H9 (cell line): ENCODE measurements at places on chromosomes 1 and 21. TPM values are rescaled to one million over a fixed set of nuclear protein-coding genes. Genes with fewer than 3 reads are reported as not detected.

GRCh38 chr1:35559317-35559944 lies 1.8 kb downstream of the NCDN start:
- DNase-seq, result no peak

DNA sequence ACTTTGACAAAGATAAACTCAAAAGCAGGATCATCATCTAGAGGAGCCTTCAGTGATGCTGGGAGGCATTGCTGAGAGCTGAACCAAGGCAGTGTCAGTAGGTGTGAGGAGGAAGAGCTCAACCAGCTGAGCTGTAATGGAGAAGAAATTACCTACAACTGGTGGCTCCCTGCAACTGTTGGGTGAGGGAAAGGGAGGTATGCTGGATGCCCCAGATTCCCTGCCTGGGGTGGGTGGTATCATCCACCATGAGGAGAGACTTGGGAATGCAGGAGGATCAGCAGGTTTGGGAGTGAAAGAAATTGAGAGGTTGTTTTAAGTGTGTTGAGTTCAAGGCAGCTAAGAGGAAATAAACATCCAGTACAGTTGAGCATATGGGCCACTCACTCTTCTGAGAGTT lies 199.8 kb downstream of the DNM3 start:
- DNase-seq, result no peak

GRCh38 chr1:91611483-91611917 lies 110.8 kb downstream of the CDC7 start:
- DNase-seq, result peak; percentile 45

GRCh38 chr1:236281198-236281653 lies 532 bp downstream of the ERO1B start:
- DNase-seq, result peak; percentile 44

DNA sequence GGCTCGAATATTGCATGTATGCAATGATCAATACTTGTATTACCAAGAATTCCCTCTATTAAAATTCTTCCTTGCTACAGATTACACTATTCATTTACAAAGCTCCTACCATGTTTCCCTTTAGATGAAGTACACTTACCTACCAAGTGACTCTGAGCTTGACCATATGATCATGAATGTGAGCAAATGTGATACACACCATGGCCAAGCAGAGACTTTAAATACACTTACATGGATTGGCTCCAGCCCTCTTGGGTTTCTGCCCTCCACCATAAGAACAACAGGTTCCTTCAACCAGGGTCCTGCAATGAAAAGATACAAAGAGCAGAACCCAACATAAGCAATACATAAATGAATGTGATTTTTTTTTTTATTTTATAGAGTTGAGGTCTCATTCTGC lies 30.0 kb downstream of the LRRC52 start:
- DNase-seq, result no peak

GRCh38 chr21:45986316-45987051 lies 4.9 kb downstream of the COL6A1 start:
- DNase-seq, result no peak

GRCh38 chr1:17561561-17561985 lies 22.1 kb downstream of the ARHGEF10L start:
- no peak for DNase-seq

DNA sequence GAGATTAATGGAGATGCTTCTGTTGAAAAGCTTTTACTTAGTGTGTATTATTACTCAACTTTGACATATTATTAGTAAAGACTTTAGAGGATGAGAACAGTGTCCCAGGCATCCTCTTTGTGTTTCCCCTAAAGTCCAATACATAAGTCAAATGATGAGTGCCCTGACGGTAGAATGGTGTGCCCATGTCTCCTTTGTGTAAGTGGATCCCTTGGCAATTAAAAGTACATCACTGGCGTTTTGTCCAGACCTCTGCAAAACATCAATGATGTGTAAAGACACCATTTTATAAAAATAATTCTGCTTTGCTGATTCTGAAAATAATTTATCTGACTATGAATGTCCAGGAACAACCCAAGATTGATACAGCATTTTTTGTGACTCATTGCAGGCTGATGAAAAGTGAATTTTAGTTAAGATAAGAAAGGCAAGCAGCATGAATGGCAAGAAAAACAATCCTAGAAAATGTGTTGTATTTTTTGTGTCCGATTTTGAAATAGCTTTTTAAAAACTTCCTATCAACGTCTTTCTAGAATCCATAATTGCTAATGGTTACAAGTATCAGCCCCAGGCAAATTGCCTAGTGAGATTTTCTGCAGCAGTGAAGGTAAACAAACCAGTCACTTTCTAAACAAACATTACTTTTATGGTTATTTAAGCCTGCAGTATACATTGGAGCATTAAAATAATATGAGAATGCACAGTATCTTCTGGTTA lies 251.5 kb downstream of the PTPRC start:
- no peak for DNase-seq

- no peak for DNase-seq
Observed at GRCh38 chr1:208203127-208203847, 40.9 kb downstream of the PLXNA2 start.

DNA sequence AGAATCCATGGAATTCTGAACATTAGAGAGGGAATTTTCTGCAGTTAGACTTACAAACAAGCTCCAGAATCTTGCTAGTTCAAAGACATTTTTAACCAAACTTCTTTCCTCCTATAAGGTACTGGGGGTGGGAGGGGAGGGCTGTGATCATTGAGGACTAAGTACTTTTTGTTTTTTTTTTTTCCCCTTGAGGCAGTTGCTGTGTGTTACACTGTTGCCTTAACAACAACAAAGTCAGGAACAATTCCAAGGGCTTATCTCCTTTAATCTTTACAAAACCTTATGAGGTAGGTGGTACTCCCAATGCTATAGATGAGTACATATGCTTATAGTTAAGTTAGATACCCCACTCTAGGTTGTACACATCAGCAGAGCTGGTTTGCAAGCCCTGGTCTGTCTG lies 62.9 kb downstream of the PPP1R12B start:
- DNase-seq, result no peak

DNA sequence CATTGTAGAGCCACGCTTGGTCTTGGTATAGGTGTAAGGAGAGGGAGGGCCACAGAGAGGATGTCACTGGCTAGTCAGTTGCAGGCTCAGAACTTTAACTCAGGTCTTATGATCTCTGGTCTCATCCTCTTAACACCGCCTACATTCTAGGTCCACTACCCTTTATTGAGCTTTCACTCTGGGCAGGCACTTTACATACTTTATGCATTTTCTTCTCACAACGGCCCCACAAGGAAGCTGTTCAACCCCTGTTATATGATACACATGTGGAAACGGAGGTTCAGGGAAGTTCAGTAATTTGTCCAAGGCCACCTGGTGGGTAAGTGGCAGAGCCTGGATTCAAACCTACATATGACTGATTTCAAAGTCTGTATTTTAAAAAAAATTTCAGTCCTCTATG lies 25.3 kb upstream of the RCAN3 start:
- DNase-seq, result no peak

DNA sequence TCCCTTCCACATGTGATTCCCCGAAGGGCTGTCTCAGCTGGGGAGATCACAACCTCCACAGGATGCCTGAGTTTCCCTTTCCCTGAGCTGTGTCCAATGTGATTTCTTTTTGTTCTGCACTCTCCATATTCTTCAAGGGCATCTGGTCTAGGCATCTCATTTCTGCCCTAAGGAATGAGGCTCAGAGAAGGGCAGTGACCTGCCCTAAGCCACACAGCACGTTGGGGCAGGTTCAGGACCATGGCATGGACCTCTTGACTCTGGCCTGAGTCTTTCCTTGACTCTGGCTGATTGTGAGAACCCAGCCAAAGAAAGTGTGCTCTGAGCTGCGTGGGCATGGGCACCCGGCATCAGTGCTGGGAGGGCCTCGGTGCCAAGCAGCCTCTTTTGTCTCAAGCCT lies 590.3 kb downstream of the PTPRU start:
- DNase-seq, result no peak

DNA sequence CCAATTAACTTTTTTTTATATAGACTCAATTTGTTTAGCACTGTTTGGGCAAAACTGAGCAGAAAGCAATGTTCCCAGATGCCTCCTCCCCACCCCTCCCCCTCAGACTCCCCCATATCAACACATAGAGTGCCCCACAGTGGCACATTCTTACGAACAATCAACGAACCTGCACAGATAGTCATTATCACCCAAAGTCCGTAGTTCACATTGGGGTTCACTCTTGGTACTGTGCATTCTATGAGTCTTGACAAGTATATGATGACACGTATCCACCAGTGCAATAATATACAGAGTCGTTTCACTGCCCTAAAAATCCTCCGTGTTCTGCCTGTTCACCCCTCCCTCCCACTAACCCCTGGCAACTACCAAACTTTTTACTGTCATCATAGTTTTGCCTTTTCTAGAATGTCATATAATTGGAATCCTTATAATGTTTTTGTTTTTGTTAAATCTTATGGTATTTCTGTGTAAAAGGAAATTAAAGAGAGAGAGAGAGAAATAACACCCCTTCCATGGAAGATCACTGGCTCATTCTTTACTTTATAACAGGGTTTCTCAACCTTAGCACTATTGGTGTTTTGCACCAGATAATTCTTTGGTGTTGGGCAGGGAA lies 37.2 kb upstream of the HNRNPU start:
- DNase-seq, result no peak

GRCh38 chr1:204240233-204240632 lies 26.4 kb upstream of the GOLT1A start:
- no peak for DNase-seq

GRCh38 chr1:51433972-51434510 lies 85.0 kb downstream of the EPS15 start:
- no peak for DNase-seq

DNA sequence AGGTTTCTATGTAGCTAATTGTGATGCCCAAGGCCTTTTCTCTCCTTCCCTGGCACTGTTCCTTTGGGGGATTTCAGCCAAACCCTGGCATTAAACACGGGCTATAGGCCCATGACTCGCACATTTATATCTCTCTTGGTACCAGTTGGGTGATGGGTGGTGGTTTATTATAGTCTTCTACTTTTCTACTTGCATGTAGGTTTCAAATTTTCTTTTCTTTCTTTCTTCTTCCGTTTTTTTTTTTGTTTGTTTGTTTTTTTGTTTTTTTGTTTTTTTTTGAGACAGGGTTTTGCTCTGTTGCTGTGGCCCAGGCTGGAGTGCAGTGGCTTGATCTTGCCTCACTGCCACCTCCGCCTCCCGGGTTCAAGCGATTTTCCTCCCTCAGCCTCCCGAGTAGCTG lies 1.1 kb downstream of the IL10RB start:
- no peak for DNase-seq

DNA sequence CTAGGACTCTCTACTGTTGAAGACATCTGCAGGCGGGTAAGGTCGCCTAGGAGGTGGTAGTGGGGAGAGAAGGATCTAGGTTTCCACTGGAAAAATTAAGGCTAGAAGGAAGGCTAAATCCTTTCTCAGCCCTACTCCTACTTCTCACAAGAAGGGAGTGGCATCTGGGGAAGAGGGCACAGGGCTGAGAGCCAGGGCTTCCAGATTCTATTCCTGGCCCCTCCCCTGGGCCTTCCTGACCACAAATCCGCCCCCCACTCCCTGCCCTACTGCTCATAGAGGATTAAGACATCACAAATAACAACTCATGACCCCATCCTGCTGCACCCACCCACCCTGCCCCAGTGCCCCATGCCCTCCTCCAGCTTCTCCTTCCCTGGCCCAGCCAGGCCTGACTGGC lies 2.5 kb downstream of the PHLDA3 start:
- no peak for DNase-seq

GRCh38 chr1:35447278-35447677 lies 109.9 kb downstream of the KIAA0319L start:
- no peak for DNase-seq

GRCh38 chr1:224123136-224123535 lies 9.2 kb downstream of the FBXO28 start:
- DNase-seq, result no peak

DNA sequence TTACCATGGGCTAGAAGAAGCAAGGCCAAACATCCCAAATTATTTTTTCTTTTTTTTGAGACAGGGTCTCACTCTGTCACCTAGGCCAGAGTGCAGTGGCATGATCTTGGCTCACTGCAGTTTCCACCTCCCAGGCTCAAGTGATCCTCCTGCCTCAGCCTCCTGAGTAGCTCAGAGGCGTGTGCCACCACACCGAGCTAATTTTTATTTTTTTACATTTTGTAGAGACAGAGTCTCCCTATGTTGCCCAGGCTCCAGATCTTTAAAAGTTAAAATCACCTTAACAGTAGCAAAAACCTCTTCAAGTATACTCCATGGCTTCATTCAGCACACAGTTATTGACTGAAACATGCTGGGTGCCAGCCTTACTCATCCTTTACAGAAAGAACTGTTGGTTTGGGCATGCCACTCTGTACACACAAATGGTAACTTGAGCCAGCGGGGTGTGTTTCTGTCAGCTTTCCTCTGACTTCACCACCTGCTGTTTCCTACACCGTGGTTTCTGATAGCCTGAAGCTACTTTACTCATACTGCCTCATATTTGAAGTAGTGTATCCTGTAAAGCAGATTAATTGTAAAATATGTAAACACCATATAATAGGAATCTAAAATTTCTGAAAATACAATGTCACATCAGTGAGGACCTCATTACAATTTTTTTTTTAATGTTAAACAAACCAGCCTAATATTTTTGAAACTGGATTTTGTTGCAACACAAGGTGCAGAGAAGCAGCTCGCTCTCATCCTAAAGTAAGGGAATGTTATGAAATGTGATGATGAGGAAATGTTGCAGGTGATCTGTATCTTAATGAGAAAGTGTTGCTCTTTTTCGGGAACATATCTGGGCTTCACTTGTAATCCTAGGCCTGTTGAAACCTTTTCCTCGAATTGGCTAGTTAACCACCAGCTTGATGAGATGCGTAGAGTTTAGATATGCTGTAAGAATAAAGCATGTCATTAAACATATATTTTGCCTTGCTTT lies 113.9 kb downstream of the ATP5PO start:
- no peak for DNase-seq

DNA sequence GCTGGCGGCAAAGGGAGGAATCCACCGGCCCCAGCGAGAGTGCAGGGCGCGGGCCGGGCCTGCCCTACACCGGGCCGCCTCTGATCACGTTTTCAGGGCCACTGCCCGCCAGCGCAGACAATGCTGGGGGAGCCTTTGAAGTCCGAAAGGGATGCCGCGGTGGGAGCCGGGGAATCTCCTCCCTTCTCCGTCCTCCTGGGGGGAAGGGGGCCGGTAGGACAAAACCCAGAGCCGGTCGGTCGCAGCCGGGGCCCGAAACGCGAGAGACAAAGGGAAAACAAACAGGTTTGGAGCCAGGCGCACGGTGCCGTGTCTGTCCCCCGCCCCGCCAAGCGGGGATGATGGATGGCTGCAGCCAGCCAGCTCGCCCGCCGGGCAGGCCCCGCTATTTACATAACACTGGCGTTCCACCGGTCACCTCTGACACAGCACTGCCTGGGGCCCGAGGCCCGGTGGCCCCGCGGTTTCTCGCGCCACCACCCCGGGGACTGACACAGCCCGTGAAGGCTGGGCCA lies 92.0 kb downstream of the CASZ1 start:
- peak; percentile 86 for DNase-seq

GRCh38 chr1:153771261-153771660 lies 3.9 kb upstream of the SLC27A3 start:
- DNase-seq, result no peak

The C1orf159 gene
- total RNA-seq, result 10.1 and 12.3 TPM in 2 replicates

The TFF3 gene
- total RNA-seq, result 1.5 TPM in 2 replicates

The NPHP4 gene
- total RNA-seq, result 14.3 and 17.6 TPM in 2 replicates

The SNX7 gene
- total RNA-seq, result 23.8 and 24.7 TPM in 2 replicates

The SPRR3 gene
- not detected in 2 replicates for total RNA-seq

The GBP7 gene
- total RNA-seq, result not detected in 2 replicates

The DISP3 gene
- 3.5 and 3.6 TPM in 2 replicates for total RNA-seq

The RNU1-2 gene
- 1,874 and 2,051 TPM in 2 replicates for total RNA-seq

The PGLYRP3 gene
- total RNA-seq, result not detected in 2 replicates

The VN1R5 gene
- total RNA-seq, result not detected in 2 replicates

The KIFAP3 gene
- total RNA-seq, result 3.8 TPM in 2 replicates
